Smooth muscle cell of trachea (primary cell): ENCODE measurements at places on chromosomes 12 and 14. TPM values are rescaled to one million over a fixed set of nuclear protein-coding genes. Genes with fewer than 3 reads are reported as not detected.

ACADS gene
- 17.6 and 27.0 TPM in 2 replicates for total RNA-seq

TSPAN19 gene
- under 0.01 TPM in 1 of 2 replicates, not detected in the other for total RNA-seq

E2F7 gene
- 3.8 and 6.3 TPM in 2 replicates for total RNA-seq

FZD10 gene
- not detected in 2 replicates for total RNA-seq

TMEM116 gene
- total RNA-seq = 10.9 and 14.2 TPM in 2 replicates

HOXC13 gene
- total RNA-seq = not detected in 2 replicates

IRAK3 gene
- 10.8 and 12.5 TPM in 2 replicates for total RNA-seq

DIO2 gene
- total RNA-seq = 6.0 and 16.1 TPM in 2 replicates
